GM12878 (cell line): ENCODE measurements at places on chromosomes 7 and 10. TPM values are rescaled to one million over a fixed set of nuclear protein-coding genes. Genes with fewer than 3 reads are reported as not detected.

TMEM209 gene
- polyA plus RNA-seq = 32.1 and 35.3 TPM in 2 replicates

OR2A1 gene
- polyA plus RNA-seq = 0.08 and 0.24 TPM in 2 replicates

FAM13C gene
- 0.18 TPM in 1 of 2 replicates, not detected in the other for polyA plus RNA-seq

FLNC gene
- 0.04 and 0.08 TPM in 2 replicates for polyA plus RNA-seq

GPR15LG gene
- 4.2 and 4.8 TPM in 2 replicates for polyA plus RNA-seq

MMP21 gene
- polyA plus RNA-seq = 0.08 TPM in 1 of 2 replicates, not detected in the other

HOXA5 gene
- polyA plus RNA-seq = not detected in 2 replicates

C10orf105 gene
- not detected in 2 replicates for polyA plus RNA-seq

C7orf33 gene
- polyA plus RNA-seq = not detected in 2 replicates

COPS6 gene
- polyA plus RNA-seq = 158 and 182 TPM in 2 replicates

TAS2R4 gene
- polyA plus RNA-seq = 0.19 TPM in 1 of 2 replicates, not detected in the other

CRHR2 gene
- polyA plus RNA-seq = not detected in 2 replicates

SLC16A9 gene
- 4.2 and 4.3 TPM in 2 replicates for polyA plus RNA-seq

LIPM gene
- polyA plus RNA-seq = not detected in 2 replicates

GBX1 gene
- not detected in 2 replicates for polyA plus RNA-seq

STARD3NL gene
- polyA plus RNA-seq = 120 and 121 TPM in 2 replicates

PTPN12 gene
- polyA plus RNA-seq = 4.1 and 6.6 TPM in 2 replicates

NRF1 gene
- polyA plus RNA-seq = 7.1 and 8.5 TPM in 2 replicates

VIM gene
- 200 and 203 TPM in 2 replicates for polyA plus RNA-seq

ANKRD1 gene
- polyA plus RNA-seq = not detected in 2 replicates

DPY19L1 gene
- 0.63 and 1.1 TPM in 2 replicates for polyA plus RNA-seq
